Stimulated activated CD8-positive, alpha-beta memory T cell treated with anti-CD3 and anti-CD28 coated beads, Interleukin-2, amount 100 ng/mL, for 48 hours (primary cell): ENCODE measurements at places on chromosomes 2 and 18.

DNA sequence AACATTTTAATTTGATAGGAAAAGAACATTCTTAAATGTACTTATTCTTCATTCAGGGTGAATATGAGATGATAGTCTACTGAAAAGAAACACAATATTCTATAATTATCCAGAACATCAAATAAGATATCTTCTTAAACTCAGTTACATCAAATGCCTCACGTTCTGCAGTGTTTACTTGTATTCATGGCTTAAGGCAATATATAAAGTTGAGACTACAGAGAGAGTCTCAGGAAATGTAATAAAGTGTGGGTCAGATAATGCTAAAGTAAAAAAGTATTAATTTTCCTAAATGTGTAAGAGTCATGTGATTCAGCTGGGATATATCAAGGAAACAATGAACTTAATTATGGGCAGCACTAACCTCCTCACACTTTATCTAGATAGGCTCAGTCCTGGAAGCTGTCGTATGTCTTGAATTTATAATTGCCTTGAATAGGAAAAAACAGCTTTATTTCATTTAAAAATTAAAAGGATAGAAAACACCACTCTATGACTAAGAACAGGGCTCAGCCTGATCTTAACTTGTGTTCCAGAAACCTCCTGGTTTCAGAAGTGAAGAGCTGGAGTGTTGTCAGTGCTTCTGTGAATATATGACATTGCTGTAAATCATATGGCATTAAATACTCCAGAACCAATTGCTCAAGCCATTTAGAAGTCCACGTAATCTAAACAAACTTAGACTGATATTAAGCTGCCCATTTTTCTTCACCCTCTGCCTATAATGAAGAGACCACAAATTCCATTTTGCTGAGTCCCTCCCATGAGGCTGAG lies 240.2 kb downstream of the FSIP2 start:
- DNase-seq, result no peak

GRCh38 chr2:188381614-188382013 lies 89.9 kb downstream of the GULP1 start:
- no peak for DNase-seq

- DNase-seq, result no peak
Observed at GRCh38 chr2:19932928-19933327, 31.1 kb upstream of the TTC32 start.

GRCh38 chr2:107548216-107548615 lies 278.5 kb upstream of the RGPD4 start:
- no peak for DNase-seq

DNA sequence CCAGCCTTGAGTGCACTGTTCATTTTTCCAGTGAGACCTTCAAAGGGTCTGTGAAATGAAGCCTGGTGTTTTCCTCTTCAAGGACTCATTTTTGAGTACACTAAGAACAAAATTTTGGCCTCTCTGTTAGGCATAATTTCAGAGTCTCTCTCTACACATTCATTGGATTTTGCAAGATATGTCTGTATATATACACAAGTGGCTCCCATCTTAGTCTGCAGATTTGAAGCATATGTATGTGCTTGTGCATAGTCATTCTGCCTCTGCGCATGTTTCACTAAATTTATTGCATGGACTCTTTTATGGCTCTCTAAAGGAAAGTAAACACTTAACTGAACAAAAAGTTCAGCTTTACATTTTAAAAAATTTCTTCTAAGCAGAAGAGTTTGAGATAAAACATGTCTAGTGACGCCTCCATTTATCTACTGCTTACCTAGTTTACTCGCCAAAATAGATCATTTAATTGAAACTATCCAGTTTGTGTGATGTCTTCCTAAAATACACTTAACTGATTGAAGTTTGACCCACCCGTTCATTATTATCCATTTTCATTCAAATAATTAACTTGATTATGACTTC lies 145.9 kb downstream of the FMNL2 start:
- DNase-seq, result no peak

DNA sequence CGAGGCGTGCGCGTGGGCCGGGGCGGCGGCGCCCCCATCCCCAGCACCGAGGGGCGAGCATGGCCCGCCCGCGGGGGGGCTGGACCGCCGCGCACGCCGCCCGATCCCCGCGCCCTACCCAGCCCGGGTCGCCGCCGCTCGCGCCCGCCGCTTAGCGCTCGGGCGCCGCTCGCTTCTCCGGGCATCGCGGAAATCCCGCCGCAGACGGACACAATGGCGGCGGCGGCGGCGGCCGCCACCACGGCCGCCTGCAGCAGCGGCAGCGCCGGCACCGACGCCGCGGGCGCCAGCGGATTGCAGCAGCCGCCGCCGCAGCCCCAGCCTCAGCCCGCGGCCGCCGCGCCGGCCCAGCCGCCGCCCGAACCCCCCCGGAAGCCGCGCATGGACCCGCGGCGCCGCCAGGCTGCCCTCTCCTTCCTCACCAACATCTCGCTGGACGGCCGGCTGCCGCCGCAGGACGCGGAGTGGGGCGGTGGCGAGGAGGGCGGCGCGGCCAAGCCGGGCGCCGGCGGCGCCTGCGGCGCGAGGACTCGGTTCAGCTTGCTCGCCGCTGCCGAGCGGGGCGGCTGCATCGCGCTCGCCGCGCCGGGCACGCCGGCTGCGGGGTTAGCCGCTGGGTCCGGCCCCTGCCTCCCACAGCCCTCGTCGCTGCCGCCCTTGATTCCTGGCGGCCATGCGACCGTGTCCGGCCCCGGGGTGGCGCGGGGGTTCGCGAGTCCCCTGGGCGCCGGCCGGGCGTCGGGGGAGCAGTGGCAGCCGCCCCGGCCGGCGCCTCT lies 453 bp downstream of the CABLES1 start:
- DNase-seq, result no peak
